Esophagus squamous epithelium (tissue), 5 donors: ENCODE measurements at places on chromosomes 7 and 10.

- DNase-seq = no peak
Observed at GRCh38 chr7:102098986-102099385, 187.7 kb upstream of the SH2B2 start.

GRCh38 chr7:134602881-134603451, 43.7 kb upstream of the BPGM start:
- DNase-seq = no peak

DNA sequence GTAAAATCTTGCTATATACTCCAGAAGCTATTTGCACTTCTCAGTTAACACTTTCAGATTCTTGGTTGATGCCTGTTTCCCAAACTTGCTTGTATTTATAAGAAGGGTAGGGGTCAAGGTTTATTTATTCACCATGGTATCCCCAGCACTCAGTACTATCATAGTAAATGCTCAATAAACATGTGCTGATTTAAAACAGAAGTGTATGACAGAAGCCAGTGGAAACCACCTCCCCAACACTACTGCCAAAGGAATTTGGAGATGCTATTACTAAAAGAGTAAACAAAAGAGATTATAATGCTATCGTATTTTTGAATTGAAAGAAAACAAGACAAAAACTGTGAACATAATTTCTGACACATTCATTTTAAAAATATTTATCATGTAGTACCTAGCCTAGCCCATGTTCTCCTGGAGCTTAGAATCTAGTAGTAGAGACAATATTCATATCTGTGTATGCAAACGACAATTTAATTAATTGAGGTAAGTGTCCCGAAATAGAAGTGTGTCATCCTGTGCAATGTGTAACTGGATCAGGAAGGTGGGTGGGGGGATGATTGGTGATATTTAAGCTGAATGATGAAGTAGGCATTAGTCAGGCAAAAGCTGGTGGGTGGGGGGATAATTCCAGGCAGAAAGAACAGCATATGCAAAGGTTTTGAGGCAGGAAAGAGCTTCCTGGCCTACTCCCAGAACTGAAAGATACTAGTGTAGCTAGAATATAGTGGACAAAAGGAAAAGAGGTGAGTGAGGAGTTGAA, 77.5 kb downstream of the HGF start:
- no peak for DNase-seq

DNA sequence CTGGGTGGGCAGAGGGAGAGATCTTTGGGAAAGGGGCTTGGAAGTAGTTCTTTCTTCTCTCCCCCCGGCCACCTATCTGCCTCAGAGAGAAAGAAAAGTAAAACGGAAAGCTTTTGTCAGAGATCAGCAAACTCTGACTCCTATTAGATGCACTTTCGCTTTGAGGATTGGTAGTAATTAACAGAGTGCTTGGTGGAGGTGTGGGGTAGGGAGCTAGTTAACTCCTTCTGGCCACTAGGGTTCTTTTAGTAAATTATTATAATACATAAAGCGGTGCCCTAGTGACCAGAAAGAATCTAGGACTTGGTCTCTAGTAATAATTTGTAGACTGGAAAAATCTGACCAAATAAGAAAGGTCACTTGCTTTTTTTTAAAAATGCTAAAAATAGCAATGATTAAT, 54.6 kb downstream of the CPVL start:
- DNase-seq = no peak

- no peak for DNase-seq
Observed at GRCh38 chr10:66792441-66792840, 133.4 kb upstream of the LRRTM3 start.

DNA sequence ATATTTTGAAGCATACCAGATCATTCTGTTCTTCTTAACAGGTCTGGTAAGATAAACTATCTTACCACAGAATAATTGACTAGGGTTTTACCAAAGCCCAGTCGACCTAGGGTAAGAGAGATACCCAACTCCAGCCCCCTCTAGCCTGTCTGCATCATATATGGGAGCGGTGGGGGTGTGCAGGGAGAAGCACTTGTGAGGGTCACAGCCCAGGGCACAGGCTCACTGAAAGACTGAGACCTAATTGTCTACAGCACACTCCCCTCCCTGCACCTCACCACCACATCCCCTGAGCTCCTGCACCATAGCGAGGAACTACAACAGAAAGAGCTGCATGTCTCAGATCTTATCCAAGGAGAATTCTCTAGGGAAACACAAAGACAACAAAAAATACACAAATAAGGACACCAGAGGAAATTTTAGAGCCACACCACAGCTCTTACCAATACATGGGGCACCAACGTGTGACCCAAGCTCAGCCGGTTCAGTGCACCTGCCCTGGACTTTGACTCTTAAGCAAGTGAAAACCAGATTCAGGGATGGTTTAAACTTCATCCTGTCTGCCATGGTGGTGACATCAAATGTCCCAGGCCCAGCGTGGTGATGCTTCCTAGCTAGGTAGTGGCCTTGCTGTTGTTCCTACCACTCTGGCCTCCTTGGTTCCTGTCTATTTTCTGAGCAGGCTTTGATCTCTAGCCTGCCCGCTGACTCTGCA, 150.8 kb downstream of the HERPUD2 start:
- no peak for DNase-seq
